Activated CD4-positive, alpha-beta T cell treated with anti-CD3 and anti-CD28 coated beads, Interleukin-2, amount 50 U/mL, for 48 hours (primary cell): ENCODE measurements at places on chromosomes 2 and 18.

DNA sequence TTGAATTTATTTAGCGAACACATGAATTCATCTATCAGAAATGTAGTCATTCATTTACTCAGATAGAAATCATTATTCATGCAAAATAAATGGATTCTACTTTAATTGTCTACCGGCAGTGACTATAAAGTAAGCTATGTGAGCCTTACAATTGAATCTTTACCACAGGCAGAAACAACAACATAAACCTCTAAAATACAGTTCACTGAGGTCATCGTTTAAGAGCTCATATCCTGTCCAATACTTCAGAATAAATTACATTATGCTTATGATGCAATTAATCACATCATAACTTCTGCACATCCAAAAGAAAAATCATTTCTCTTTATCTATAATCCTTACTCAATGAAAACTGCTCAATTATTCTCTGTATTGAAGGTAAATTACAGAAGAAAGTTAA is 244.7 kb downstream of the HNMT start:
- DNase-seq, result no peak

DNA sequence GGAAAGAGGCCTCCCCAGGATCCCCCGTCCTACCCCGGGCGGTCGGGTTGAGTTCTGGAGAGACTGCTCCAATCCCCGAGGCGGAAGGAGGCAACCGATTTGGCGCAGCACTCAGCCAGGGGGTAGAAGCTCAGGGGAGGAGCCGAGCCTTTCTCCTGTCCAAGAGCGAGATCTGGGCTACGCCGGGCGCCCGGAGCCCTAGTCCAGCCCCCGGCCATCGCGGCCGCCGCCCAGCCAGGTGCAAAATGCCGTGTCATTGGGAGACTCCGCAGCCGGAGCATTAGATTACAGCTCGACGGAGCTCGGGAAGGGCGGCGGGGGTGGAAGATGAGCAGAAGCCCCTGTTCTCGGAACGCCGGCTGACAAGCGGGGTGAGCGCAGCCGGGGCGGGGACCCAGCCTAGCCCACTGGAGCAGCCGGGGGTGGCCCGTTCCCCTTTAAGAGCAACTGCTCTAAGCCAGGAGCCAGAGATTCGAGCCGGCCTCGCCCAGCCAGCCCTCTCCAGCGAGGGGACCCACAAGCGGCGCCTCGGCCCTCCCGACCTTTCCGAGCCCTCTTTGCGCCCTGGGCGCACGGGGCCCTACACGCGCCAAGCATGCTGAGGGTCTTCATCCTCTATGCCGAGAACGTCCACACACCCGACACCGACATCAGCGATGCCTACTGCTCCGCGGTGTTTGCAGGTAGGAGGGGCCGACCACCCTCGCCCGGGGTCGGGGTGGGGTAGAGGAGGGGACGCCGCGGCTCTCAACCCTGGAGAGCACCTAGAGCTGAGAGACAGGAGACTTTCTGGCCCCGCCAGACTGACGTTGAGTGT is at the start of gene DYSF:
TSS of gene DYSF (plus strand) at position 158 of the 817 bp plus-strand sequence.
- peak; percentile 8 for DNase-seq

GRCh38 chr2:85844486-85844885 is 44.3 kb downstream of the ST3GAL5 start:
- no peak for DNase-seq

DNA sequence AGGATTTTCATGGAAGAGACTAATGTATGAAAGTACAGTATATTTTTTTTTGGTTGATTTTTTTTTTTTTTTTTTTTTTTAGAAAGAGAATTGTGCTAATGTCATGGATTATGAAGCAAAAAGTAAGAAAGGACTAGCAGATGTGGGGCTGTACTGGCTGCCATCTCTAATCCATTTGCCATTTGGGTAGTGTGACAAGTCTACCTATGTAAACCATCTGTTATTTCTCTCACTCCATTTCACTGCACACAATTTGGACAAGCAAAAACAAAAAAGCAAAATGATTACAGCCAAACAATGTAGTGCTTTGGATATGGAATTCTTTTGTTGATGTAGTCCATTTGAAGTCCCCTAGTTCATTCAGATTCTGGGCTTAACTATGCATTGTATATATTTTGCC is 1355.4 kb downstream of the LRP1B start:
- no peak for DNase-seq

GRCh38 chr2:161312996-161313395 is 4.8 kb downstream of the PSMD14 start:
- no peak for DNase-seq

GRCh38 chr2:112813280-112813966 is 23.2 kb downstream of the IL1B start:
- DNase-seq, result no peak

DNA sequence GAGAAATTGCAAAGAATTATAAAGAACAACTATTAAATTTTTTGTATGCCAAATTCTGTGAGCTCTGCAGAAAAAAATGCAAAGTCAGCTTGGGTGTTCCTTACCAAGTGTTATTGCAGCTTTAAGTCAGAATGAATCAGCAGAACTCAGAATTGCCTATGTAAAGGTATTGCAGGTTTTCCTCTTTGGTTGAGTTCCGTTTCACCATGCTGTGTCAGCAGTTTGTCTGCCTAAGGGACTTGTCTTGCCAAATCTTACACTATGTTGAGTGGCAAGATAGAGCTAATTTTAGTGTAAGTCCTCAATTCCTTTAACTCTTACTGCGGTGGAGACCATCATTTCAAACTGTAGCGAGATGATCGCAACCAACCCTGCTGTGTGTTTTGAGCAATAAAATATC is 38.8 kb downstream of the ADAM23 start:
- no peak for DNase-seq

DNA sequence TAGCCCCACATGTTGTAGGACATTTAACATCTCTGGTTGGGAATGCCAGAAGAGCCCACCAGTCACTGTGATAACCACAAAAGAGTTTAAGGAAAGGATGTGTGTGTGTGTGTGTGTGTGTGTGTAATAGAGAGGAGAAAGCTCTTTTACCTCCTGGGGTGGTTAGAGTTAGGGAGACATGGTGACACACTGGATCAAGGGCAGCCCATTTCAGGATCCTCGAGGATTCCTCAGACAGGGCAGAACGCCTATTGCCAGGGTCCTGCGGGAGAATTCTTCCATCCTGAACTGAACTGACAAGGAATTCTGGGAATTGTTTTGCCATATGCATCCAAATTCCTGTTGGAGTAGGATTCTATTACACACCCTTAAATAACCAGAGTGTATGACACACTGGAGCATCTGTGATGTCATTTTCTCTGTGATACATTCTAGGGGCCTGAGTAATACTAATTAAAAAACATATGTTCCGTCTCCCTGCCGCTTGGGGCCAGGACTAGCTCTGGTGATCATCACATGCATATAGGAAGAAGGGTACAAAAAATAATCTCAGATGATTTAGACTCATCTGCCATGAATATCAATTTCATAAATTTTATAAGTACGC is 156.4 kb upstream of the MMADHC start:
- DNase-seq, result no peak

DNA sequence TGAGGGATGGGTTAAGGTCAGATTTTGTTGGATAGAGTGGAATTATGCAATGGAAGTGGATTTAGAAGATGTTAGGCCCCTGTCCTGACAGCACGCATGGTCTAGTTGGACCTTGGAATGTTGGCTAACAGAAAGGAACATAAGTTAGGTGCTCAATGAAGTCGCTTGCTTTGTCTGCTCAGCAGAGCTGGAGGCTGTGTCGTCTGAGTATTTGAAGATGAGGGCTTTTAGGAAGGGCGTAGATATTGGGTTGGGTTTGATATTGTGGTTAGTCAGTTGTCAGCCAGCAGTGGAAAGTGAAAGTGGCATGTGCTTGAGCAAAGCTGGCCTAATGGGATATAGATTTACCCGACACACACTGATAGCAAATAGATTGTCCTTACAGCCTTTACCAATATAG is 239.3 kb downstream of the PRKCE start:
- DNase-seq, result no peak

- DNase-seq, result peak; percentile 28
Observed at GRCh38 chr2:96264656-96265348, 995 bp downstream of the TMEM127 start.

DNA sequence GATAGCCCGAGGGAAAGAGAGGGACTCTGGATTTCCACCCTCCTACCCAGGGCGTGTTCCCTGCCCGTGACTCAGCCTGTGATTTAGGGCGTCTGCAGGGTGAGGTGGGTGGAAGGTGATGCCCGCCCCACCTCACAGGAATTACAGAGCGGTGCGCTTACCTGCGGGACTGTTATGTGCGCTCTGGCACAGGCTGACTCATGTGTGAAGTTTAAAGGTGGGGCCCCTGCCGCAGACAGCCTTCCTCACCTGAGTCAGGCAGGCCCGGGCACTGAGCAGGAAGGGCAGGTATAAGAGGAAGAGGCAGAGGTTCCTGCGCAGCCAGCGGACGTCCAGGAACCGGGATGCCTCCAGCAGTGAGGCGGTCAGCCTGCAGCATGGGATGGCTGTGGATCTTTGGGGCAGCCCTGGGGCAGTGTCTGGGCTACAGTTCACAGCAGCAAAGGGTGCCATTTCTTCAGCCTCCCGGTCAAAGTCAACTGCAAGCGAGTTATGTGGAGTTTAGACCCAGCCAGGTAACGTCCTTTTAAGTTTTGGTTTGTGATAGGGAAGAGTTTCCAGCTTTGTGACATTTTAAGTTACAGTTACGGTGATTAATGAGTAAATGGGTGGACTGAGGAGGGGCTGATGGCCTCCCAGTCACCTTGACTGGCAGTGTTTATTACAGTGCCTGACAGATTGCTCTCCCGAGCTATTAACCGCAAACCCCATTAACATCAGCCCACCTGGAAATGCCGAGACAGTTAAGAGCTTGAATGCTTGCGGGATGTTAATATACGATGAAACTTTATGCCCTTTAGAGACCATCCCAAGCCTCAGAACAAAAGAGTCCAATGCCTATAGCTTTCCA is 141.6 kb upstream of the TTC39C start:
- peak; percentile 12 for DNase-seq

- no peak for DNase-seq
Observed at GRCh38 chr2:1594123-1594372, 150.3 kb downstream of the PXDN start.

GRCh38 chr2:234403074-234403473 is 93.8 kb downstream of the ARL4C start:
- no peak for DNase-seq

DNA sequence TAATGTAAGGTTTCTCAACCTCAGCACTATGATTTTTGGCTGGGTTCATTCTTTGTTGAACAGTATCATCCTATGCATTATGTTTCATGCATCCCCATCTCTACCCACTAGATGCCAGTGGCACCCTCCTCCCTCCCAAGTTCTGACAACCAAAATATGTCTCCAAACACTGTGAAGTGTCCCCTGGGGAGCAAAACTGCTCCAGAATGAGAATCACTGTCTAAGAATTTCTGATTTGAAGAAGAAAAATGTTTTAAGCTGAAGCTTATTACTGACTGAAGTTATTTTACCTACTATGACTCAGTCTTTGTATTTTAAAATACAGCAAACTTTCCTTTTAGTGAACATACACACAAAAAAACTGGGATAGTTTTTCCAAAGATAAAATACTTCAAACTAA is 3.4 kb downstream of the THADA start:
- DNase-seq, result no peak

DNA sequence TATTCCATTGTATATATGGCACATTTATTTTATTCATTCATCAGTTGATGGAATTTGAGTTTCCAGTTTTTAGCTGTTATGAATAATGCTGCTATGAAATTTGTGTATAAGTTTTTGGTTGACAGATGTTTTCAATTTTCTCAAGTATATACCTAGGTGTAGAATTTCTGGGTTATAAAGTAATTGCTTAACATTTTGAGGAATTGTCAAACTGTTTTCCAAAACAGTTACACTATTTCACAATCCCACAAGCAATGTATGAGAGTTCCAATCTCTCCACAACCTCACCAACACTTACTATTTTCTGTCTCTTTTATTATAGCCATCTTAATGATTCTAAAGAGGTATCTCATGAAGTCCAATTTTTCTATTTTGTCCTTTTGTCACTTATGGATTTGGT is 12.5 kb upstream of the WDSUB1 start:
- DNase-seq, result no peak

DNA sequence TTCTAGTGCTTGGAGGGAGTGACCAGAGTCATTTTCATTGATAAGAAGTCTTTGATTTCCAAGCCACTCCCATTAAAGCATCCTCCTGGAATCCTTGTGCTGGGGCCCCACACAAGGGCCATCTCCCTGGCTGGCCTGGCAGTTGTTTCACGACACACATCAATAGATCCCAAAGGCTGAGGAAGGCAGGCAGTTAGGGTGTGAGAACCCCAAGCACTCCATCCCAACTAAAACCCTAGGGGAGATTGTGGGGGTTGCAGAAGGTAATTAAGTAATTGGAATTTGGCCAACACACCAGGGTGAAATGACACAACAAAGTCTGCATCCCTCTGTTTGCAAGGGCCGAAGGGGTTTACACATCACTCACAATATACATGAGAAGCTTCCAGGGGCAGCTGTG is 578.1 kb upstream of the SYT4 start:
- no peak for DNase-seq

- no peak for DNase-seq
Observed at GRCh38 chr2:8289111-8289510, 392.7 kb upstream of the ID2 start.

GRCh38 chr2:241268716-241269445 is 46.6 kb downstream of the HDLBP start:
- DNase-seq, result no peak

DNA sequence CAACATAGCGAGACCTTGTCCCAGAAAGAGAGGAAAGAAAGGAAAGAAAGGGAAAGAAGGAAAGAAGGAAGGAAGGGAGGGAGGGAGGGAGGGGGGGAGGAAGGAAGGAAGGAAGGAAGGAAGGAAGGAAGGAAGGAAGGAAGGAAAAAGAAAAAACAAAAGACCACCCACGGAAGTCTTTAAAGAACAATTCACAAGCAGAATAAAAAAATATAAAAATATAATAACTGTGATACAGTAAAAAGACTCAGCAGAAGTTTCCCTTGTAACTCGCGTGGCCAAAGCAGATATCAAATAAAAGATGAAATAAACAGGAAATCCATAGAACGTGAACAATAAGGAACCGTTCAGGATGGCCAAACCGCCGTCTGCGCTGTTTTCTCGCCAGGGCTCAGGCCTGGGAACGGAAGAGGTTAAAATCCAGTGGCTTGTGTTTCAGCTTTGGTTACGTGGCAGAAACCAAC is 1.2 kb upstream of the SLC1A4 start:
- DNase-seq, result no peak

GRCh38 chr18:80229363-80229762 is 18.0 kb downstream of the PARD6G start:
- DNase-seq, result no peak

GRCh38 chr2:118296663-118297062 is 208.4 kb downstream of the INSIG2 start:
- DNase-seq, result no peak

DNA sequence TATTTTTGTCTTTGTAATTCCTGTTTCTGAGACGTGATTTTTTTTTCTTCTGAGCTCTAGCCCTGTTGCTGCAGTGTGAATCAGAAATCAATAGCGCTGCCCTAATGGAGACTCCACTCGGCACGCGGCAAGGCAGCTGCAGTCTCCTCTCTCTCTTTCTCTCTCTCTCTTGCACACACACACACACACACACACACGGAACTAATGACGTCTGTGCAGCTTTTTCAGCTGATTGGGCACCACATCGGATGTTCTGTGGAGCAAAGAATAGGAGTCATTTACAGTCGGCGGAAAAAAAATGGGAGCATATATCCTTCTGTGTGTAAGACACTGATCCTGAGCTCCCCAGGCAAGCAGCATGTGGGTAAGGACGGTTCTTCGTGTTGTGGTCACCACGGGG is 2.0 kb upstream of the MYT1L start:
- no peak for DNase-seq

- no peak for DNase-seq
Observed at GRCh38 chr2:150495993-150496627, 8.6 kb upstream of the RND3 start.

GRCh38 chr2:70991742-70992141 is 2.9 kb downstream of the TEX261 start:
- DNase-seq, result no peak
